Uterine smooth muscle cell (primary cell): ENCODE measurements at places on chromosomes 2 and 18. TPM values are rescaled to one million over a fixed set of nuclear protein-coding genes. Genes with fewer than 3 reads are reported as not detected.

Gene COPS7B
- 14.7 and 15.6 TPM in 2 replicates for total RNA-seq

Gene MC4R
- total RNA-seq = not detected in 2 replicates

Gene CFAP221
- total RNA-seq = 0.12 TPM in 1 of 2 replicates, not detected in the other

Gene DOCK10
- 71.6 and 113 TPM in 2 replicates for total RNA-seq
